ENCODE measurements at places on chromosomes 7 and 10.

GRCh38 chr7:112360681-112361080 lies 89.6 kb upstream of the IFRD1 start:
- no peak for DNase-seq

DNA sequence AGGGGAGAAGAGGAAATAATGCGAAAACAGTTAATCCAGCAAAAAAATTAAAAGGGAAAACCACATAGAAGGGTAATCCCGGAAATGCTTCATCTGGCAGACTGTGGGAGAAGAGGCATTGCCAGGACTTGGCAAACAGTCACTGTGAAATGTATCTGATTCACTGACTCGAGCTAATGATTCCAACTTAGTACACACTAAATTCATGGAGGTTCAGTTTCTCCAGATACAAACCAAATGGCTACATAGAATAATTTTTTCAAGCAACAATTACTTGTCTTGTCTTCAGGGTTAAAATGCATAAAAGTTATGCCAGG lies 36.4 kb downstream of the GDI2 start:
- no peak for DNase-seq

DNA sequence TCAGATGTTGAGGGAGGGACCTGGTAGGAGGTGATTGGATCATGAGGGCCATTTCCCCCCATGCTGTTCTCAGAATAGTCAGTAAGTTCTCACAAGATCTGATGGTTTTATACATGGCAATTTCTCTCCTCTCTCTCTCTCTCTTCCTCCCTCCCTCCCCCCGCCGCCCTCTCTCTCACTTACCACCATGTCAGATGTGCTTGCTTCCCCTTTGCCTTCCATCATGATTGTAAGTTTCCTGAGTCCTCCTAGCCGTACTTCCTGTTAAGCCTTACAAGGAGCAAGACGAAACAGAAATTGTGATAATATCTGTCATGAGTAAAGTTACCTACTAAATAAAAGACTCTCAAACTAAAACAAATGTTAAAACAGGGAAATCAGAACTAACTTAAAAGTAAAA lies 19.9 kb upstream of the GPR141 start:
- DNase-seq = no peak

GRCh38 chr10:131972474-131973071 lies 9.2 kb downstream of the BNIP3 start:
- peak; percentile 29 for DNase-seq

DNA sequence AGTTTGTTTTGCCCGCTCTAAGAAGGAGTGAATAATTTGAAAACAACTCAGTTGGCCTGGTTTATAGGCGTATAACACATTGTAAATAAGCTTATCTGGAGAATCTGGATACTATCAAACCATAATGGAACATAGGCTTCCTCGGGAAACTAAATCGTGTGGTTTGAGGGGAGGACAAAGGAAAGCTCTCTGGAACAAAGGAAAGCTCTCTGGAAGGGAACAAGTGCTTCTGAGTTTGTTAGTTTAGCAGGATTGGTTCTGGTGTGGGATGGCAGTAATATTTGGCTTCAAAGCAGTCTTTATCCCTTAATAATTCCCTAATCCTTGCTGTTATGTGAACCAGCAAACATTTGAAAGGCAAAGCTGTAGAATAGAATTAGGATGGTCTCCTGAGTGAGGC lies 15.0 kb upstream of the SLK start:
- no peak for DNase-seq

- DNase-seq = no peak
These were observed 200.8 kb downstream of the GATA3 start for GRCh38 chr10:8255301-8255700.

- no peak for DNase-seq
These were observed 54.1 kb upstream of the TNS3 start for GRCh38 chr7:47636081-47636432.

DNA sequence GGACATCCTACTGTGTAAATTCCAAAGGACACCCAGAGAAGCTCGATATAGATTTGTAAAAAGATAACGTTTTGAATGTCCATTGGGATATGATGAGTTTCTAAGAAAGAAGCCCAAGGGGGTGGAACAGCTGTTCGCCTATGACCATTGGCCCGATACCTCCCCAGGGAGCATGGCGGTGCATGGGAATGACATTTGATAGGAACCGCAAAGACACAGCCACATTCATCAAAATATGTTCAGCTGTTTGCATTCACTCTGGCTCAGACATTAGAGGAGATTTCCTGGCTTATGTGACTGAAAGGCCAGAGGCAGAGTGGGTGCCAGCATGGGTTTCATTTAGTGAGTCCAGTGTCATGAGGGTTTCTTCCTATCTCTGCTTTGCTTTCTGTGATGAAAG lies 56.0 kb upstream of the BAIAP2L1 start:
- DNase-seq = no peak

GRCh38 chr10:44340557-44340956 lies 44.3 kb downstream of the CXCL12 start:
- DNase-seq = no peak

GRCh38 chr10:97280783-97281182 lies 11.7 kb downstream of the ARHGAP19 start:
- no peak for DNase-seq
